ENCODE measurements at places on chromosomes 2 and 18.

- no peak for DNase-seq
- peaks cover 13% of the 10 kb centered on the region for H3K4me1 ChIP-seq
- no peaks in the 10 kb centered on the region for H3K36me3 ChIP-seq
- H3K4me3 ChIP-seq, result no peak overlapping the region
These were observed 5.2 kb downstream of the ZRANB3 start for GRCh38 chr2:135525786-135526185.

DNA sequence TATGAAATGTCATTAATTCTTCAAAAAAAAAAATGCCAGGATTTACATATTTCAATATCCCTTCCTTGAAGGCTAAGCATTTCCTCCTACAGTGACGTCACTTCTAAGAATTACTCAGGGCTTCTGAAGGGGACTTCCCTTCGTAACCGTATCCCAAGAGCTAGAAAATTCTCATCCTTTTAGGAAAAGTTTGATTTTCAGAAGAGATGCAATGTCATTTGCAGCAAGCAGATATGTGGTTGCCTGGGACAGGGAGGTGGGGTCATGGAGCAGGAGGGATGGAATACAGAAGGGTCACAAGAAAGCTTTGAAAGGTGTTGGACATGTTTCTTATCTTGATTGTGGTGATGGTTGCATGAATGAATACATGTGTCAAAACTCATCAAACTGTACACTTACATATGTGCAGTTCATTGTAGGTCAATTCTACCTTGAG is 97.0 kb upstream of the ATL2 start:
- no peaks in the 10 kb centered on the region for H3K36me3 ChIP-seq
- no peak overlapping the region for H3K27ac ChIP-seq
- no peaks in the 10 kb centered on the region for H3K4me1 ChIP-seq
- DNase-seq, result no peak
- no peaks in the 10 kb centered on the region for H3K27me3 ChIP-seq

DNA sequence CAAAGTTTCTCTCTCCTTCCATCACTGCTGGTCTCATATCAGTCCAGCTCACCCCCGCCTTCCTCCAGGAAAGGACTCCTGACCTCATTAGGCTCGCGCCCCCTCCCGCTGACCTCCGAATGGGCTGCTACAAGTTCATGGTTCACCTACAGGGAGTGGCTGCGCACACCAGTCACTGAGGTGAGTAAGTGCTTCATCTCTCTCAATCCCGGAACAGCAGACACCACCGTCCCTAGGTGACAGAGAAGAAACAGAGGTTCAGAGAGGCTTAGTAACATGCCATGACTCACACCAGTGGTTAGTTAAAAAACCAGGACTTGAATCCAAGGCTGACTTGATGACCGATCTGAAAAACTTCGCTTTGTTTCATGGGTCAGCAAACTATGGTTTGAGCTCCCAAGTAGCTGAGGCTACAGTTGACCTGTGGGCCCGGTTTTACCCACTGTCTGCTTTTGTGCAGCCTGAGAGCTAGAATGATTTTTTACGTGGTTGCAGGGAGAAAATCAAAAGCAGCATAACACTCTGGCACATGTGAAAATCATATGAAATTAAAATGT is 42.0 kb downstream of the ZFP36L2 start:
- H3K4me3 ChIP-seq, result no peak overlapping the region
- peaks cover 3% of the 10 kb centered on the region for H3K4me1 ChIP-seq
- no peaks in the 10 kb centered on the region for H3K27me3 ChIP-seq
- no peak overlapping the region for H3K27ac ChIP-seq

DNA sequence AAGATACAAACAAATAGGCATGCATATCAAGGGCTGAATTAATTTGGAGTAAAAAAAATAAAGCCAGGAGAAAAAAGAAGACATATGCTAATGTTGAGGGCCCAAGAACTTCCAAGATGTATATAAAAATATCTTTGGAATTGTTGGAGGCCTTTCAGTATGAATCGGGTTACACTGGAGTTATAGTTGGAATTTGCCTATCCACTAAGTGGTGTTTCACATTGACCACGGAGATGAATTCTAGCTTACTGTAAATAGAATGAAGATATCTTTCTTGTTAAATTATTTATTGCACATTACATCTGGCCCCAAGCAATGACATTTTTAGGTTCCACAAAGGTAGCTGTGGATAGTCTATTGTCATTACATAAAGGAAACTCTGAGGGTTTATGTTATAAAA is 38.5 kb upstream of the TRIB2 start:
- no peak for DNase-seq
- H3K27me3 ChIP-seq, result no peaks in the 10 kb centered on the region
- H3K27ac ChIP-seq, result no peak overlapping the region
- no peaks in the 10 kb centered on the region for H3K36me3 ChIP-seq

DNA sequence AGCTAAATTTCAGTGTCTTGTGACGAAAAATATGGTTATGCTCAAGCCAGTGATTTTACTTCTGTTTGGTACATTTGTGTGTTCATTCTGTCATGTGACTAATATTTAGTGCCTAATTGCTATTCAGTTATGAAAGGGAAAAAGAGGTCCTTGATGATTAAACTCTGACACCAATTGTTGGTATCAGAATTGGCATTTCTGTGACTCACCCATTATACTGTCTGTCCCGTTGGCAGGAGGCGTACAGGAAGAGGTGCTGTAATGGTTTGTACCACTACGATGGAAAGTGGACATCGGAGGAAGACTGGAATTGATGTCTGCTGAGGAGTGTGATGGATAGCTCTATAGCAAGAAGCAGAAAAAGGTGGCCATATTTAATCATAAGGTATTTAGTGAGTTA is 310.4 kb upstream of the CCDC68 start:
- H3K4me1 ChIP-seq, result peaks cover 75% of the 10 kb centered on the region
- H3K27ac ChIP-seq, result no peak overlapping the region
- H3K36me3 ChIP-seq, result peaks cover 71% of the 10 kb centered on the region
- no peak for DNase-seq

DNA sequence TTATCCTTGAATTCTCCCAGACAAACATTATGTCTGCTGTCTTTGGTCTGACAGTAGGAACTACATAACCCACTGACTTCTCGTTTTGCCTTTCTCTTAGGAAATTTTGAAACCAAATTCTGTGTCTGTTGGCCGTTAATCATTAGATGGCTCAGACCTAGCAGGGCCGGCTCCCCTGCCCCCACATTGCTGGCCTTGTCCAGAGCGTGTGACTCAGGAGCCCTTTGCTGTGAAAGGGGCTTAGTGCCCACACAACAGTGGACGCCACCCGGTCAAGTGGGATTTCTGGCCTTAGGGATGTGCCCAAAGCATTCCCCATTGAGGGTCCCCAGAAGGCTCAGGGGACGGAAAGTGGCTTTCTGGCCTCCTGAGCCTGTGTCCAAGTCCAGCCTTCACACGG is 137.5 kb downstream of the CTIF start:
- H3K4me3 ChIP-seq, result no peak overlapping the region
- peaks cover 4% of the 10 kb centered on the region for H3K36me3 ChIP-seq
- H3K4me1 ChIP-seq, result peaks cover 79% of the 10 kb centered on the region
- DNase-seq, result no peak
- no peak overlapping the region for H3K27ac ChIP-seq

DNA sequence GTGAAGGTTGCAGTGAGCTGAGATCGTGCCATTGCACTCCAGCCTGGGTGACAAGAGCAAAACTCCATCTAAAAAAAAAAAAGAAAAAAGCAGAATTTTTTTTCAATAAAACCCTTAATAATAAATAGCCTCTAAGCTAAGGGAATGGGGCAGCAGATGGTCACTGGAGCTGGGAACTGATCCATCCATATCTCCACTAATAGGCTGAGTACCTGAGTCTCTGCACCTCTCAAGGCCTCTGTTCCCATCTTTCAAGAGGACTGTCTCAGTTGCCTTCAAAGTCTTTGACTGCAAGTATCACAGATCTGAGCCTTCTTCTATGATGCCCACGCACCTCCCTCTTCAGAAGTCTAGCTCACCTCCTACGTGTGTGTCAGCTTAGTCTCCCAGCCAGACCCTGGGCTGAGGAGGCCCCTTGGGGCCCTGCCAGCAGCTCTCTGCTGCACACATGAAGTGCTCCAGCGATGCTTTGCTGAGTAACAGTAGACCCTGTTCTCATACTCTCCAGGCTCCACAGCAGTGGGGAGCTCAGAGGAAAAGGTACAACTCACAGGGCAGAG is 32.9 kb downstream of the ST8SIA5 start:
- H3K27me3 ChIP-seq, result no peaks in the 10 kb centered on the region
- no peaks in the 10 kb centered on the region for H3K36me3 ChIP-seq
- H3K4me1 ChIP-seq, result peaks cover 10% of the 10 kb centered on the region
- H3K4me3 ChIP-seq, result no peak overlapping the region
- no peak for DNase-seq

DNA sequence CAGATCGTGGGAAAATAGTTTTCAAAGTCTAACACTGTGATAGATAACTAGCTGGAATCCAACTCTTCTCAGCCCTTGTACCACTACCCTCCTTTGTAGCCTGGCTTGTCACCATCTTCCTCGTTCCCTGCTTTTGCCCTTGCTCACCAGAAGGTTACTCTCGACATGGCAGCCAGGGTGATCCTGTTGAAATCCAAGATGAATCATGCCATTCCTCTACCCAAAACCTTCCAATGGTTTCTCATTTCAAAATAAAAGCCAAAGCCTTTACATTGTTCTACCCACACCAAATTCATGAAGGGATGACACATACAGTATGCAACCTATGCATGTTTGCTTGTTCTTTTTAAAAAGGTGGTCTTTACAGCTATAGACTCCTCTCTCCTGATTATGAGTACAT is 45.7 kb downstream of the STAT4 start:
- DNase-seq, result no peak
- no peaks in the 10 kb centered on the region for H3K4me1 ChIP-seq
- H3K36me3 ChIP-seq, result no peaks in the 10 kb centered on the region
- no peak overlapping the region for H3K27ac ChIP-seq
- H3K4me3 ChIP-seq, result no peak overlapping the region

DNA sequence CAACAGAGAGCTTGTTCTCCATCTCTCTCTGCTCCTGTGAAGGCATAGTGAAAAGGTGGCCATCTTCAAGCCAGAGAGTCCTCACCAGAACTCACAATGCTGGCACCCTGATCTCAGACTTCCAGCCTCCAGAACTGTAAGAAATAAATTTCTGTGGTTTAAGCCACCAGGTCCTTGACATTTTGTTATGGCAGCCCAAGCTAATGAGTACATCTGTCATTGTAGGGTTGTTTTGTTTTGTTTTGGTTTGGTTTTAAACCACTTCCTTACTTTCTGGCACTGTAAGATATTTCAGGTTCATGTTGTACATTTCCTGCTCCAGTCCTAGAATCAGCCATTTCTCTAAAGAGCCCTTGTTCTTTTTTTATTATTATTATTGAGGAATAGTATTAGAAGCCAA is 171.2 kb downstream of the CPS1 start:
- H3K27ac ChIP-seq, result no peak overlapping the region
- no peaks in the 10 kb centered on the region for H3K36me3 ChIP-seq
- no peaks in the 10 kb centered on the region for H3K27me3 ChIP-seq
- no peak overlapping the region for H3K4me3 ChIP-seq
- H3K4me1 ChIP-seq, result no peaks in the 10 kb centered on the region
- DNase-seq, result no peak

DNA sequence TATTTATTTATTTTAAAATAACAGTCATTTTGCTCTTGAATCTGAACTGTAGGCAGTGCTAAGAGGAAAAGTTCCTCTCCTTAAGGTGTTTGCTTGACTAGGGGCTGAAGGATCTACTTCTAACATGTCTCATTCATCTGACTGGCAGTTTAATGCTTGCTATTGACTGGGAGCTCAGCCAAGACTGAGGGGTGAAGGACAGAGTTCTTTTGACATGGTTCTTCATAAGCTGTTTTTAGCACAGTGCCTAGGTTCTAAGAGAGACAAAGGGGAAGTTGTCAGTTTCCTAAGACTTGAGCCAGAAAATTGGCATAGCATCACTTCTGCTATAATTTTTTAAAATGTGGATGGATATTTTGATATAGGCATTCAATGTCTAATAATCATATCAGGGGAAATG is 73.0 kb downstream of the COMMD1 start:
- no peaks in the 10 kb centered on the region for H3K27me3 ChIP-seq
- no peak overlapping the region for H3K4me3 ChIP-seq
- peak; percentile 19 for DNase-seq
- peaks cover 25% of the 10 kb centered on the region for H3K4me1 ChIP-seq

DNA sequence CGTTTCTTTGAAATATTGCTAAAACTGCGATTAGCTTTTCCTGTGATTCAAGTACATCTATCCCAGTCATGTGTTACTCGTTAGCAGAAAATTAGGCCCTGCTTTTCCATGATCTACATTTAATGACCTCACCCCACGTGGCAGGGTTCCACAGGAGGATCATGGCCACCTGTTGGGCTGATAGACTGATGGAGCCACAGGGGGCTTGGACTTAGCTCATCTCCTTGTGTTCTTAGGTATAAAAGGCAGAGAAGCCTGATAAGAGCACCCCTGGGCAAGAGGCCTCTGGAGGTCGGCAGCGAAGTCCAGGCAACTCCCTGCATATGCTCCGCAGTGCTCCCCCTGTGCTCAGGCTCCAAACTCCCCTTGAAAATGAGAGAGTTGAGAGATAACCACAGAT is 12.9 kb downstream of the FZD7 start:
- H3K27ac ChIP-seq, result no peak overlapping the region
- H3K4me1 ChIP-seq, result peaks cover 13% of the 10 kb centered on the region
- DNase-seq, result no peak
- no peak overlapping the region for H3K4me3 ChIP-seq
- no peaks in the 10 kb centered on the region for H3K36me3 ChIP-seq

DNA sequence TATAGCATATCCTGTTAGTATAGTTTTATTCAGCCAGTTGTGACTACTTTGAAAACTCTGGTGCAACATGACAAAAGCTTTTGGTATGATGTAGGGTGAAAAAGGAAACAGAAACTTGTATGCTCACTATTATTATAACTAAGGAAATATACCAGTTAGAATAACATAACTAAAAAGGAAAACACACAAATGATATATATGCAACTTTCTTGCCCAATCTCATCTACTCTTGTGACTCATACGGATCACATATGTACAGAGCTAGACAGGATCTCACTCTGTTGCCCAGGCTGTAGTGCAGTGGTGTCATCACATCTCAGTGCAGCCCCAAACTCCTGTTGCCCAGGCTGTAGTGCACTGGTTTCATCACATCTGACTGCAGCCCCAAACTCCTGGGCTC is 12.4 kb upstream of the TLK1 start:
- DNase-seq, result no peak
- H3K4me3 ChIP-seq, result no peak overlapping the region
- no peaks in the 10 kb centered on the region for H3K4me1 ChIP-seq
- H3K36me3 ChIP-seq, result no peaks in the 10 kb centered on the region
- no peak overlapping the region for H3K27ac ChIP-seq

DNA sequence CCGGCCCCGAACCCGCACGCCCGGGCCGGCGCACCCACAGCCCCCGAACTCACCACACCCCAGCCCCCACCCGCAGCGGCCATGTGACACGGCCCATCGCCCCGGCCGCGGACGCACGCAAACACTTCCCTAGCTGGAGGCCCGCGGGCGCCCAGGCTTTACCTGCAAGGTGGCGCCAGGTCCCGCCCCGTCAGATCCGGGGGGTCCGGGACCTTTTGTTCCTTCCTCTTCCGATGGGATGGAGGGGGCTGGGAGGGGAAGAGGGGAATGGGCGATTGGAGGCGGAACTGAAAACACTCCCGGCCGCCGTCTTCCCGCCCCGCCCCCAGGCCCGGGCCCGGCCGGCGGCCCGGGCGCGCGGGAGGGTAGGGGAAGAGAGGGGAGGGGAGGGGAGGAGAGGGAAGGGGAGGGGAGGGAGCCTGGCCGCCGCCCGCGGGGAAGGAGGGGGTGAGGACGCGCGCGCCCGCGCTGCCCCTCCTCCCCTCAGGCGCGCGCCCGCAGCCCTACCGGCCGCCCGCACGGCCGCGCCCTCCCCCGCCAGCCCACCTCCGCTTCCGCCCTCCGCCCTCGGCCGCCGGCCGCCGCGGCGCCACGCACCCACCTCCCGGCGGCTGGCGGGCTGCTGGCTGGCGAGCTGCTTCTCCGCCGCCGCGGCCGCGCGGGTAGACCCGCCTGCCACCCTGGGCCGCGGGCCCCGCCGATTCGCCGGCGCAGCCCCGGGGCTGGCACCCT is at the start of gene SMAD2:
TSS of gene SMAD2 (minus strand) at position 461 of the 732 bp plus-strand sequence. CDS start 33,903 bp downstream, outside the sequence.
- no peaks in the 10 kb centered on the region for H3K27me3 ChIP-seq
- H3K27ac ChIP-seq, result peak within 1 kb of the TSS; percentile 99
- peaks cover 59% of the 10 kb centered on the region for H3K4me1 ChIP-seq
- DNase-seq, result peak; percentile 82
- peak within 1 kb of the TSS; percentile 80 for H3K4me3 ChIP-seq
